Activated T-helper 2 cell treated with anti-CD3 and anti-CD28 coated beads, Interferon-gamma antibody, Interleukin-2, Interleukin-4, amounts not matched to agents 10 μg/mL and 5 μg/mL and 100 μg/mL, durations not matched to agents 14 hours and 24 hours and 36 hours (primary cell): ENCODE measurements at places on chromosomes 11 and 22. TPM values are rescaled to one million over a fixed set of nuclear protein-coding genes. Genes with fewer than 3 reads are reported as not detected.
A peak's percentile ranks its signal among the peaks of the same experiment; 100 is the strongest.

GRCh38 chr11:80281194-80281593 is 840.4 kb upstream of the TENM4 start:
- no peak for DNase-seq

DNA sequence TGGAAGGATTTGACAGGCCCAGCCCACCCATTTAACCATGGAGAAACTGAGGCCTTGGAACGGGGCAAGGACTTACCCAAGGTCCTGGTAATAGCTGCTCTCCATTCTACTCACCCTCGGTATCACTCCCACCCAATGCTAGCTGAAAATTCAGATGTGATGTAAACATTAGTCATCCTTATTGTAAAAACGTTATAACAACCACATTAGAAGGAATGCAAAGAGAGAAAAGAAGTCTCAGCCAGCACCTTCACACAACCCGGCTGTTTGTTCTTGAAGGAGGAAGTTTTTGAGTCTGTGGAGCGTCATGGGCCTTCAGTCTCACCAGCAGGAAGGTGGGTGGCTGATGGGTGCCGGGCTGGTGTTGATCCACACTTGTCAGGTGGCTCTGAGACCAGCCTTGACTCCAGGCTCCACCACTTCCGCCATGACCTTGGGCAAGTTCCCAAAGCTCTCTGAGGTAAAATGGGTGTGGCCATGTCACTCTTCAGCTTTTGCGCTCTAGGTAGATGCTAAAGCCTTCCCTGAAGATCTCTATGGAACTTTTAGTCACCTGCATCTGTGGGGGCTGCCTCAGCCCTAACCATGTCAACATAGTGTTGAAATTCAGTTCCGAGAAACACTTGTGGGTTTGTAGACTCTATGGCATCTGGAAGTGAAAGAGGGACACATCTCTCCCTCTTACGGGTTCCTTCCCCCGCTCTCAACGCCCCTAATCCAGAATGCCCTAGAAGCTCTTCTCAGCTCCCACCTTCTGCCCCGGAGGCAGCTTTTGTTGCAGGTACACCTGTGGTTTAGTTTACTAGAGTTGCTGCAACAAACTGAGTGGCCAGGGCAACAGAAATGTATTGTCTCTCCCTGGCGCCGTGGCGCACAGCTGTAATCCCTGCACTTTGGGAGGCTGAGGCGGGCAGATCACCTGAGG is 14.8 kb downstream of the CD6 start:
- DNase-seq = peak; percentile 82

DNA sequence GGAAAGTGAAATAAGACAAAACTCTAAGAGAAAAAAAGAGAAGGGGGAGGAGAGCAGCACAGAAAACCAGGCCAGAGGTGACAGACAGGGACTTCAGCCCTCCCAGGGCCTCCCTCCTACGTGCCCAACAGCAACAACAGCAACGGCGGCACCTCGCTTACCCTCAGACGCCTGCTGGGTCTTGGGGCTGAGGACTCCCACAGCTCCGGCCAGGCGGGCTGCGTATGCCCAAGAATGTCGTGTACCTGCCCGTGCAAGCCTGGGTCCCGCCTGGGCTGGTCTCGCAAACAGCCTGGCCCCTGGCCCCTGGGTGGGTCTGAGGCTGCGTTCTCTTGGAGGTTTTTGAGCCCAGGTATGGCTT is 30.5 kb downstream of the ARAP1 start:
- DNase-seq = peak; percentile 31

DNA sequence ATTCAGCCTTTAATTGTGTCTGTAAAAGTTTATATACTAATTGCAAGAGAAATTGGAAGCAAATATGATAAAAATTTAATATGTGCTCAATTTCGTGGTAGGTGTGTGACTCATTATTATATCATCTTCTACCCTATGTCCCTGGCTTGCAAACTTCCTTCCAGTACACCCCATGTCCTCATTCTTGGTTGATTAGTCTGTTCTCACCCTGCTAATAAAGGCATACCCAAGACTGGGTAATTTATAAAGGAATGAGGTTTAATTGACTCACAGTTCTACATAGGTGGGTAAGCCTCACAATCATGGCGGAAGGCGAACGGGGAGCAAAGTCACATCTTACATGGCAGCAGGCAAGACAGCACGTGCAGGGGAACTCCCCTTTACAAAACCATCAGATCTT is 11.9 kb downstream of the MRGPRX3 start:
- no peak for DNase-seq

GRCh38 chr11:106642331-106642730 is 375.9 kb downstream of the GUCY1A2 start:
- DNase-seq = no peak

- no peak for DNase-seq
Observed at GRCh38 chr11:84865257-84865656, 761.9 kb downstream of the DLG2 start.

GRCh38 chr11:101723371-101723770 is 139.6 kb upstream of the TRPC6 start:
- DNase-seq = no peak

GRCh38 chr11:69343401-69344321 is 49.7 kb downstream of the MYEOV start:
- no peak for DNase-seq

- no peak for DNase-seq
Observed at GRCh38 chr11:40168414-40168813, 1291.0 kb downstream of the LRRC4C start.

DNA sequence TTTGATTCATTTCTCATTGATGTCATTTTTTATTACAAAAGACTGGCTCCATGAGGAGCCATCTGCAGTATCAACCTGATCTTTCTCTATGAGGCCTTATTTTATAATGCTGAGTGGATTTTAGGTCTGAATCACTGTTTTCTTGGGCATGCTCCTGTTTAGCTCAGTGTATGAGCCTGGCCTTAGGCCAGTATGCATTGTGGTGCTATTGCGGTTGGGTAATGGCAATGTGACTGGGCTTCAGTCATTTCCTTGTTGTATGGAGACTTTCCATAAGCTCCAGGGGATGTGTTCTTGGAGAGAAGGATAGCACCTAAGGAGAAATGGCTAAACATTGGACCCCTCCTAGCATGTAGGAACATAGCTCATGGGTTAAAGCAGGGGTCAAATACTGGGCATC is 293.2 kb downstream of the NELL1 start:
- no peak for DNase-seq

- DNase-seq = no peak
Observed at GRCh38 chr11:87180742-87181141, 143.0 kb downstream of the TMEM135 start.

DNA sequence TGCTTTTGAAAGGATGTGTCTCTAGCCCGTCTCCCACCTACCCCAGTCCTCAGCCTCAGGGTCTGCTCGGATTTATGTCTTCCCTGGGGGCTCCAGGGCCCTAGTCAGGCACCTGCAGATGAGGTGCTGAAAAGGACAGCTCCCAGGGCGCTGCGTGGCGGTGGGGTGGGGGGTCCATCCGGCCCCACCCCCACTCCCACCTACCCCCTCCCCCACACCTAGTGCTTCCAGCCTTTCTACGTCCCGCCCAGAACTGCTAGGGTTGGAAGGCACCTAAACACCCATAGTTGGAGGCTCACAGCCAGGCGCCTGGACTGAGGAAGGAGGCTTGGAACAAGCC is 1.4 kb upstream of the ROBO3 start:
- no peak for DNase-seq

DNA sequence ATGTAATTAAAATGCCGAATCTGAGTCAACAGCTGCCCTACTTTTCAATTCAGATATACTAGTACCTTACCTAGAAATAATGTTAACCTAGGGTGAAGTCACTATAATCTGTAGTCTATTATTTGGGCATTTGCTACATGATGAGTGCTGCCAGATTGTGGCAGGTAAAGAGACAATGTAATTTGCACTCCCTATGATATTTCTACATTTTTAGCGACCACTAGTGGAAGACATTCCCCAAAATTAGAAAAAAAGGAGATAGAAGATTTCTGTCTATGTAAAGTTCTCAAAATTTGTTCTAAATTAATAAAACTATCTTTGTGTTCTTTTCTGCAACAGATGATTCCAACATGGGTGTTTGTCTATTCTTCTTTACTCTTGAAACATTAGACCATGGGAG is 14.1 kb downstream of the MS4A1 start:
- no peak for DNase-seq

GRCh38 chr22:34414467-34415440 is 494.5 kb upstream of the LARGE1 start:
- DNase-seq = no peak

GRCh38 chr11:71336996-71337754 is 84.8 kb upstream of the SHANK2 start:
- DNase-seq = no peak

TRPC6 gene
- total RNA-seq = not detected in 2 replicates

TUBA8 gene
- 1.8 and 2.3 TPM in 2 replicates for total RNA-seq

LGR4 gene
- total RNA-seq = 0.05 and 0.14 TPM in 2 replicates

YPEL4 gene
- total RNA-seq = 0.37 and 0.64 TPM in 2 replicates
